ENCODE measurements at places on chromosomes 16 and 17. TPM values are rescaled to one million over a fixed set of nuclear protein-coding genes. Genes with fewer than 3 reads are reported as not detected.

DNA sequence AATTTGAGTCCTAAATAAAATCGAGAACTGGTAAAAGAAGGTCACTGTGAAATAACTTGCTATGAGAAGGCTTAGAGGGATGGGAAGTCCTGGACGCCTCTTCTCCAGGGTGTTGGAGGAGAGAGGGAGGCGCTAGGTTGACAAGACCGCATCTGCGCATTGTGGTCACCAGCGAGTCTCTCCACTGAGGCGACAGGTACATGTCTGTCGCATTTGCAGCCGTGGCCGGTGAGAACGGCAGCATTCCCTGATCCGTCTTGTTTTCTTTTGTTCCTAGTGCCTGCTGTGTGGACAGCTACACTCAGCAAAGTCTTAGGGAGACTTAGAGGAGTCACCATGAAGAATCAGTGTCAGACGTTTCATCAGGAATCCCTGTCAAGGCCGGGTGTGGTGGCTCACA lies 8.1 kb upstream of the ATP6V0C start:
- no peak for DNase-seq

DNA sequence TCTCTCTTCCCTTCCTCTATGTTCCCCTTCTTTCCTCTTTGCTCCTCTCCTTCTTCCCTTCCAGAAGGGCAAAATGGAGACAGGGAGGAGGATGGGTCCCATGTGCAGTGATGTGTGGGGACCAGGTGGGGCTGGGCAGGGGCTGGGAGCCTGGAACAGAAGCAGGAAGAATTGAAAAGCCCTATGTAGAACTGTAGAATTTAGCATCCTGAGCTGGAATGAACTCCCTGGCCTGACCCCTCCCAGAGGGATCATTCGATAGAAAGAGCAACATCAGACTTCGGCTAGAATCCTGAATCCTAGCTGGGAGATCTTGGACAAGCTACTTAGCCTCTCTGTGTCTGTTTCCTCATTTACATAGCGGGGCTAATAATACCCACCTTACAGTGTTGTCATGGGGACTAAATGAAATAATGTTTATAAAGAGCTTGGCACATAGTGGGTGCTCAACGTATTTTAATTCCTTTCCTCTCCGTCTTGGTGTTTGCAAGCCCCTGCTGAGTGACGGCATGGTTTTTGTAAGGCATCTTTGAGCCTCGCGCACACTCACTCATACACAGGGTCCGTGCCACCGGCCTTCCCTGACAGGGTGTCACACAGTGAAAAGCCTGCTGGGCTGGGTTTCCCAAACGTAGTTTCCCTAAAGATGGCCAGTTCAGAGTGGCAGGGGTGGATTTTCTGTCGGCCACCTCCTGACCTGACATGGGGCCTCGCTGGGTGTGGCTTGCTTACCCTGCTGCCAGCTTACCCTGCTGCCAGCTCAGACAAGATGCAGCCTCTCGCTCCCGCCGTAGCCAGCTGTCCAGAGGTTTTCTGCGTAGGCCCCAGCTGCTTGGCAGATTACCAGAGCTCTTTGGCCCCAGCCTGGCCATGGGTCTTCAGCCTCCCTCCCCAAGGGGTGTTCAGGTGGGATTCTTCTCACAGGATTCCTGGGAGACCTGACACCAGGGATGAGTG lies 6.1 kb upstream of the ARHGAP23 start:
- DNase-seq: no peak

DNA sequence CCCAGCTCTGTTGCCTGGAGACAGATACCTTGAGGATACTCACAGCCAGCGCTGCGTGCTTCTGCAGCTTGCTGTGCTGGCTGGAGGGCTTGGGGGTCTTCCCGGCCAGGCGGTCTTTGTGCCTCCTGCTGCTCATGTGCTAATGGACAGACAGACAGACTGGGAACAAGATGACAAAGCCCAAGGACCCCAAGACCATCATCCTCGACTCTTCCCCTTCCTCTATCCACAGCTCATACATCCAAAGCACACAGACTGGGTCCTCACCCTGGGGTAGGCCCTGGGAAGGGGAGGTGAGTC lies 7.7 kb downstream of the NKIRAS2 start:
- DNase-seq: no peak

GRCh38 chr16:12339686-12340085 lies 363.2 kb downstream of the SNX29 start:
- DNase-seq: no peak

Gene SHBG
- not detected for total RNA-seq

DNA sequence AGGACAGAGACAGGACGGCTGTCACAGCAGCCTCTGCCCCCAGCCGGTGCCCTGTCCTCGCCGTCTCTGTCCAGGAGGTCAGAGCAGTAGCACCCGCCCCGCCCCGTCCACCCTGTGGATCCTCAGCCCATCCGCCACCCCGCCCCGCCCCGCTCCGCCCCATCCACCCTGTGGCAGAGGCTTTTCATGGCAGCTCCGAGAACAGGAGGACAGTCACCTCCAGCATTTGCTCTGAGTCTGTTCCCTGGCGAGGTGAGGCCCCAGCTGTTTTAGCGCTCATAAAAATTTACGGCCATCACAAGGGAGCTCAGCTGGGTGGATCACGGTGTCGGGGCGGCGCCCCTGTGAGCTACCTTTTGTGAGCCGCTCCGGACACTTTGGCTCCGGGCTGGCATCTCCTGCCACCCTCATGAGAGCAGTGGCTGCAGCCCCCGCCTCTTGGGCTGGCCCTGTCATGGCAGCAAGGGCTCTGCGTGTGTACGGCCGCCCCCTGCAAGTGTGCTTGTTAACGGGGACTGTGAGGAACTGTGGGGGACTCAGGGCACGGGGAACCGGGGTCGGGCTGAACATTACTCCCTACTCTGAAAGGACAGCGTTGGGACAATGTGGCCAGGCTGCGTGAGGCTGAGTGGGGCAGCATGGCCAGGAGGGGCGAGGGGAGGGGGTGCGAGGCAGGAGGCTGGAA lies 32.3 kb upstream of the GNG13 start:
- no peak for DNase-seq

Measured in activated T-cell treated with anti-CD3 and anti-CD28 coated beads, Interleukin-2, amount 50 U/mL, for 72 hours (primary cell).